ENCODE measurements at places on chromosomes 6 and 20.

GRCh38 chr20:56945901-56946300, 316.8 kb downstream of the TFAP2C start:
- no peak for DNase-seq

- DNase-seq = no peak
These were observed 100.5 kb upstream of the SASH1 start for GRCh38 chr6:148242180-148242579.

DNA sequence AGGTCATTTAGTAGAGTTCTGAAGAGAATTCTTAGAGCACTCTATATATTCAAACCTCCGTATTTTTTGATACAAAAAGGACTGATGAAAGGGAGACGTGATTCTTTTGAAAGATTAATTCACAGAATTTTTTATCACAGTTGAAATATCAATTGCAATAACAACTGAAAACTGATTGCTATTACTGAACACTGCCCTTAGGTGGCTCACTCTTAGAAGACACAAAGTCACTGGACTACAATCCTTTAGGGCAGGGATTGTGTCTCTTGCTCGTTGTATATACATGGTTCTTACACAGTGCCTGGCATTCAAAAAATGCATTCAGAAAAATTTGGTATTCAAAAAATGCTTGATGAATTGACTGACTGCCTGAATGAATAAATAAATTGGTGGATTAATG, 17.1 kb upstream of the CALHM6 start:
- DNase-seq = no peak

- DNase-seq = no peak
These were observed 8.5 kb downstream of the NDUFAF4 start for GRCh38 chr6:96889146-96889545.

DNA sequence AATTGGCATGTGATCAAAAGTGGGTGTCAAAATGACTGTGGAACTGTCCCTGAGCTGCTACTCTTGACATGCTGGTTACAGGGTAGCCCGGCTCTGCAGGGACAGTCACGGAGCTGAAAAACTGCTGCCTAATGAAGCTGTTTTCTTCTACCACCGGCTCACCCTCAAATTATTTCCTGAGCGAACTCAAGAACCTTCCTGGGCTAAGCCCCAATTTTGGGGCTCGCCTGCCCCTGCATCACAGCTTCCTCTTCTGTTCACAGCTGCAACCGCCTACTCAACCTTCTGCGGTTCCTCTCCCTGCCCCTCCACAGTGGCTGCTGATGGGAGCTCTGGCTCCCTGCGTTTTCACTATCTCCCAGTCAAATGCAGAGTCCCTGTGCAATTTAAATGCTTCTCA, 110.8 kb upstream of the MLN start:
- DNase-seq = peak; percentile 10
